Cerebellar cortex (tissue), 1 donor: ENCODE measurements at places on chromosomes 5 and 9.

GRCh38 chr9:89379508-89380115 lies 61.3 kb downstream of the SECISBP2 start:
- DNase-seq = no peak

GRCh38 chr9:108468364-108468763 lies 387.4 kb downstream of the ACTL7B start:
- DNase-seq = peak; percentile 10

DNA sequence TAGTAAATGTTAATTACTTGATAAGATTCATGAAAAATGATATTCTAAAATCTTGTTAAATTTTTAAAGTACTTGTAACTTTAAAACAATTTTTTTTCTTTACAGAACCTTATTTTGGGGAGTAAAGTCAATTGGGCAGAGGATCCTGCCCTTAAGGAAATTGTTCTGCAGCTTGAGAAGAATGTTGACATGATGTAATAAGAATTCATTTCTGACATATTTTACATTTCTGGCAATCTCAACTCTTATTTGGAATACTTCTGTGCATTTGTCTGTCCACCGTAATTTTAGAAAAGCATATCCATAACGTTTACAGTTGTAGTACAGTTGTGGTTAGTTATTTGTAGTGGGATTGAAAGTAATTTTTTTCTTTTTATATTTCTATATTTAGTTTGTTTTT lies 20.2 kb downstream of the CENPH start:
- DNase-seq = no peak

GRCh38 chr5:15731699-15732098 lies 231.7 kb downstream of the FBXL7 start:
- no peak for DNase-seq

GRCh38 chr5:168879331-168879730 lies 300.2 kb upstream of the PANK3 start:
- DNase-seq = no peak

- peak; percentile 31 for DNase-seq
Measured at GRCh38 chr9:98318041-98318790, 62.8 kb upstream of the TBC1D2 start.

DNA sequence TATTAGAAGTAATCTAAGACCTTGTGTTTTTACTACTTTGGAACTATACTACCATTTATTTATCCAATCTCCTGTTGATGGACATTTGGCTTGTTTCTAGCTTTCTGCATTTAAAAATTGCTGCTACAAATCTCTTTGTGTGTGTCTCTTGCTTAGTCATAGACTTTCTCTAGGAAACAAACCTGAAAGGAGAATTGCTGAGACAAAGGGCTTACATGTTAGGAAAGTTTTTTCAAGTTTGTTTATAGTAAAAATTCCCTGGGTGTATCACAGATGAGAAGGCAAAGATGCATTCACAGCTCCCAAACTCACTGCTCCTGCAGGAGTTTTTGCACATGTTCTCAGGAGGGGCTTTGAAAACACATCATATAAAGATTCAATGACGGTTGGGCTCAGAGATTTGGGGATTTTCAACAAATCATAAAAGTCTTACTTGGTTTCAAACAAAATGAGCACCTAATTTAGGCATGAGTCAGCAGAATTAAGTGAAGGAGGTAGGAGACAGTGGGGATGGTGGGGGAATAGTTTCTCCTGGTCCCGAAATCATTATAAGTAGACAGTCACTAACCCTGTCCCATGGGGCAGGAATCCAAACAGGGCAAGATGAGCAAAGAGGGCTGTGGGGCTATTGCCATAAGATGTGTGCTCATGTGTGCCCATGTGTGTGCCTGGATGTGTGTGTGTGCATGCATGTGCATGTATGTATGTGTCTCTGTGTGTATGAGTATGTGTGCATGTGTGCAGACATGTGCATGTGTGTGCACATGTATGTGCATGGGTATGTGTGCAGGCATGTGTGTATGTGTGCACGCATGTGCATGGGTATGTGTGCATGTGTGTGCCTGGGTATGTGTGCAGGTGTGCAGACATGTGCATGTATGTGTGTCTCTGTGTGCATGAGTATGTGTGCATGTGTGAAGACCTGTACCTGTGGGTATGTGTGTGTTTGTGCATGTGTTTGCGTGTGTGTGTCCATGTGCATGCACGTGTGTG lies 43.4 kb upstream of the S1PR3 start:
- no peak for DNase-seq

GRCh38 chr9:34046784-34047379 lies 1.8 kb downstream of the UBAP2 start:
- DNase-seq = no peak

GRCh38 chr5:170501931-170502330 lies 1.9 kb upstream of the KCNIP1 start:
- no peak for DNase-seq

GRCh38 chr5:55860288-55860687 lies 9.1 kb downstream of the IL31RA start:
- no peak for DNase-seq

DNA sequence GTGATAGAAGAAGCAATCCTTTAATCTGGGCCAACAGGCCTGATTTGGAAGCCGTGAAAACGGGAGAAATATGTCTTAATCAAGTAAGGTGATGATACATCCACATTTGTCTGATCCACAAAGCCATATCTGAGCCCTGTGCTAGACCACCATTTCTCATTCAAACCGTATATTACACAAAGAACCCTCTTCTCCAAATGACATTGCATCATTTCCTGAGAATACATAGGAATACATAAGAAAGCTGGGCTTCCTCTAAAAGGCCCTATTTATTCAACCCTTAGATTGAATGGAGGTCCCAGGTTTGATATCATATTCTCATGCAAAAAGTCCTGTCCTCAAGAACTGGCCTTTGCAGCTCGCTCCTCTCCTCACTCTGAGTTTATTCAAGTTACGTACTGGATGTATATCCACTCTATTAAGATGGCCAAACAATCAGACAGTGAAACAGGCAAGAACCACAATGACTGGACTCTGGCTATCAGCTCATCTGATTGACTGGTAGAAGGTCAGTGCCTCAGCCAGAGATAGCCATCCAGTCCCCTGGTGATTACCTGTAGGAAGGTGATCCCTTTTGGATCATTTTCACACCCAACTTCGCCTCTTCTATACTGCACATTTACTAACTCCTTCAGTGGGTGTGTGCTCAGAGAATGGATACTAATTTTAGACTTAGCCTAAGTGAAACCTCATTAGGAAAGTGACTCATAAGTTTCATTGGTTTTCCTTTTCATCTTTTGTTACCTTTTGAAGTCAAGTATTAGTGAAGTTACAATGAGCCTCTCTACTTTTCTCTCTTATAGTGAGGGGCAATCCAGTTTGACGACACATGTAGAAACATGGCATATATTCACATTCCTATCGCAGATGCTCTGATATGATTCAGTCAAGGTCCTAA lies 167.6 kb upstream of the WWC1 start:
- no peak for DNase-seq

- DNase-seq = no peak
Measured at GRCh38 chr9:29208670-29209069, 1635.4 kb upstream of the C9orf72 start.

DNA sequence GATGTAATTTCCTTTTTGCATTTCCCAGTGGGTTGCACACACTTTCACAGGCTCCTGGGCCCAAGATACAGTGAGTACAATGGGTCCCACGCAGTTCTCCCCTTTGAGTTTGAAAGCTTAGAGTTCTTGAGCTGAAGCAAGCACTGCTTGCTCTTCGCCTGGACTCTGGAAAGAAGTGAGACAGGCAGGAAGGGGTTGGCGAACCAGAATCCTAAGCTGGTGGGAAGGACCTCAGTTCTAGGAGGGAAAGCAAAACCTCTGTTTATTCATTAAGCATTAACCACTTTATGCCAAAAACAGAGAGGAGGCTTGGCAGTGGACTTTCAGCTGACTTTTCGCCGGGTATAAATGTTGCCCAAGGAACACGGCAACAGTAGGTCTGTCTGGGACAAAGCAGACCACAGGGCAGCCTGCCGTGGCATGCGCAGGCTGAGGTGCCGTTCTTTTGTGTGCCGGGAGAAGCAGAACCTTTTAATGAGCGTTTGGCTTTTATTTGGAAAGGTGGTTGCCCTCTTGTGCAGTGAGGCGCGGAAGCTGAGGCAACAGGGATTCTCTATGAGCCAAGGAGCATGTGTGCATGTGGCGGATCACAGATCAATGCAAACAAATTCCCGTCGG lies 239.9 kb upstream of the PANK3 start:
- DNase-seq = peak; percentile 43

GRCh38 chr5:95526871-95527270 lies 27.9 kb downstream of the SKIC3 start:
- DNase-seq = no peak

- no peak for DNase-seq
Measured at GRCh38 chr9:6780690-6781089, 22.9 kb downstream of the KDM4C start.

DNA sequence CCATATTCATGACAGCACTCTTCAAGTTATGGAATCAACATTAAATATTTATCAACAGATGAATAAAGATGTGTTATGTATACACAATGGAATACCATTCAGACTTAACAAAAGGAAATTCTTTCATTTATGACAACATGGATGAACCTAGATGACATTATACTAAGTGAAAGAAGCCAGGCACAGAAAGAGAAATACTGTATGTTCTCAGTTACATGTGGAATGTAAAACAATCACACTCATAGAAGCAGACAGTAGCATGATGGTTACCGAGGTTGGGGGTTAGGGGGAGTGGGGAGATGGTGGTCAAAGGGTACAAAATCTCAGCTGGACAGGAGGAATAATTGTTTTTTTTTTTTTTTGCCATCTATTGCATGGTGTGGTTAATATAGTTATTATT lies 431.9 kb downstream of the DMAC1 start:
- no peak for DNase-seq

DNA sequence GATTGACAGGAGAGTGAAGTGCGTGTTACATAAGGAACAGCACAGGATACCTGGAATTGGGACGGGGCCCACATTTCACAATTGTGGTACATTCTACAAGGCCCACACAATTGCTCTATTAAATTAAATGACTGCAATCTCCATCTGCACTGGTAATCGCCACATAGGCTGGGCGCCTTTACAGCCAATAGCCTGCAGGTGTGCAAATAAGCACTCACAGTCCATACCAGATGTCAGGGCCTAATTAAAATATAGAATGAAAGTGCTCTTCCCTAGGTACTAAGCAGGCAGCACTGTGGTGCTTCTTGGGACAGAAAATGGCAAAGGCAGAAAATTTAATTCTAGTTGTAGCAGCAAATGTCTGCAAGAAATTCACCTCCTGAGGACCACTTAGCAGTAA lies 82.7 kb downstream of the ATP10B start:
- DNase-seq = no peak

DNA sequence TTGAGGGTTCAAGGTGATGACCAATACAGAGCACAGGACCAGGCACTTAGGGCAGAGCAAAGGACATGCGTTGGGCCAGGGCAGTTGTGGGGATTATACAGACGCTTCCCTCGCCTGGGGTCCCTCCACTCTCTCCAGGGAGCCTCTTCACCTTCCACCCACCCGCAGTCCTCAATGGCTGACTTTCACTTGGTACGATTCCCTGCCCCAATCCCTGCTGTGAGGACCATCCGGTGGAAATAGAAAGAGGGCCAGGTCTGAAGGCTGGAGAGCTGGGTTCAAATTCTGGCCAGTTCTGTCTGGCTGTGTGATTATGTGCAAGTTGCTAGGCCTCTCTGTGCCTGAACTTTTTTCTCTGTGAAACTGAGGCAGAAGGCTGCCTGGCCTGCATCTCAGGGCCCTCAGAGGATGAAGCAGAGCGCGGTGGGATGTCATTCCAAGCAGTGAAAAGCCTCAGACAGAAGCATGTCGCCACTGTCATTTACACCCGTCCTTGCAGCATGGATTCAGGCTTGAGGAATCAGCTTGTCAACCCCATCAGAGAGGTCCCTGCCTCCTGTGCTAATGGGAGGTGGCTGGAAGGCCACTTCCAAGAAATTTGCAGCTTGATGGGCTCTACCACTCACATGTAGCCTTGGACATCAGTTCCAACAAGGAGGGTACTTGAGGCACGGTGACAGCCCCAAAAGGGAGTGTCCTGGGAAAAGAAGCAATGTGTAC lies 206.6 kb upstream of the IER5L start:
- no peak for DNase-seq

GRCh38 chr5:61732369-61732768 lies 400.3 kb downstream of the ZSWIM6 start:
- DNase-seq = peak; percentile 54

DNA sequence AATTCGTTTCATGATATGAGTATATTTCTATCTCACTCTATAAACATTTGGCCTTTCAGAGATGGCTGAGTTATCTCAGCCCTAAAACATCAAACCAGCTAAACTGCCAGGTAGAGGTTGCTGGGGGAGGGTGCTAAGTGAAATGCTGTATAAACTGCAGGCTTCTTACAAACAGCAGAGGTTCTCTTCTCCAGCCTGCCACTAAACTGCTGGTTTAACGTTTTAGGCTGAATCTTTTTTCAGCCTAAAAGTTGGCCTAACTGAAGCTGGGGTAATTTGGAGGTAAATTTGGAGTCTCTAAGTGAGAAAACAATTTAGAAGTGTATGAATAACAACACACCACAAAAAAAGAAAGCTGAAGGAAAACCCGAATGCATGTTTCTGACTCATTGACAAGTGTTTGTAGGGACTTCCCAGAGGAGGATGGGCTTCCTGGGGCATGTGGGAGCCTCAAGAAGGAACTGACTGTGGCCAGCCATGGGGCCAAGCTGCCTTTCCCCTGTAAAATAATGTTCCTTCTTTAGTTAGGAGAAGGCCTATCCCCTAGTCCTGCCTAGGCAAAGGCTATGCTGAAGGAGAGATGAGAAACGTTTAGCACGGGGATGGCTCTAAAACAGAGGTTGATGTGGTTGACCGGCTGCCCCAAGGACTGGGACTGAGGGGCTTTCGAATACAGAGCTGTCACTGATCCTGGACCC lies 44.3 kb downstream of the SLC28A3 start:
- DNase-seq = no peak

DNA sequence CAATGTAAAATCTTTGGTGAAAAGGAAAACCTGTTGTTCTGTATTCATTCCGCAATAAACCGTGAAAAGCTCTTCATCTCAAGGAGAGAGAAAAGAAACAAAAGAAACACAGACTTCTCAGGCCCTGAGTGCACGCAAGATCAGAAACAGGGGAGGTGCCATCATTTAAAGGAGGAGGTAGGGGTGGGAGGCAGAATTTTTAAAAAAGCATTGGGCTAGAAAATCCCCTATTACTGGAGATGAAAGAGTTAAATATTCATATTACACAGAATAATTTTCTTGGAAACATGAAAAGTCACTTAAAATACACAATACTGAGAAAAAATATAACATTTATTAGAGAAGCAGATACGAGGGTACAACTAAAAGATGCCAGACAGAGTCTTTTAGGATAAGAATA lies 56.3 kb downstream of the USP20 start:
- no peak for DNase-seq
